ENCODE measurements at places on chromosomes 3 and 15.

DNA sequence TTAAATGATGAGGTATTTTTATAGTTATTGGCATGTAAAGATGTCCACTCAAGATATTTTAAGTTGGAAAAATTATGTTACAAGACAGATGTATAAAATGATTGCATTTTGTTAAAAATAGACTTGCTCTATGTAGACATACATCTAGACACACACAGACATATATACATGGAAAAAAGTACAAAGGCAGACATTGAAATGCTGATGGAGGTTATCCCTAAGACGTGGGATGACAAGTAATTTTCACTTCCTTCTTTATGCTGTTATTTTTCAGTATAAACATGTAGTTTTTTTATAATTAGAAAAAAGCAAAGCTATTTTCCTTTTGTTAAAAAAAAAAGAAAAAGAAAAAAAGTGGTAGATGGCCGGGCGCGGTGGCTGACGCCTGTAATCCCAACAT, 7.2 kb downstream of the HOMER2 start:
- no peak for DNase-seq

- DNase-seq = no peak
These were observed 355.5 kb upstream of the ROPN1 start for GRCh38 chr3:124347418-124347817.

- DNase-seq = no peak
These were observed at the start of gene CLDN18 for GRCh38 chr3:138009476-138010272. Gene CLDN18, plus strand, starts transcription at chr3:138010165. Its CDS starts 61 bp downstream, at chr3:138010226.

DNA sequence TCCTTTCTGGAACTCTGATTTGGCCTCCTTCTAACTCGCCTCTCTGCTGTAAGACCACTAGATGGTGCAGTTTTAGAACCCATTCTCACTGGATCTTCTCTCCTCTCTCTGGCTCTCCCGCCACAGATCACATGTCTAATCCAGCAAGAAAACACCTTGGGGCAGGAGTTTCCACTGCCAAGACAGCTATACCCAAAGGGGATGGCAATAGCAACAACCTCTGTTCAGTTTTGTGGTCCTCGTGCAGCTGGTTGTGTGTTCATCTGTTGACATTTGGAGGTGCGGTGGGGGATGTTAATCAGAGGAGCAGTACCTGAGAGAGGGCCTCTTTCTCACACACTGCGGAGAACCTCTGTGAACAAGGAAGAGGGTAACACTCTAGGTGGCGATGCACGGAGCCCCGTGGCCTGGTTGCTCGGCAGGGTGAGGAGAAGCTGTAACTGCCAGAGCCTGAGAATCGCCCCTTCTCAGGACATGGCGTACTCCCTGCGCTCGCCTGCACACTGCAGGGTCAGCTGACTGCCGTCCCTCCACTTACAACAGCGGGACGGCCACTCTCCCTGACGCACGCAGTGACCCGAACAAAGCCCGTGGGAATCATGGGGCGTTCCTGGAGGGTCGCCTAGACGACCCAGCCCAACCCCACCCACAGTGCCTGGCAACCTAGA, at the start of gene TEX55:
Gene TEX55 (plus strand): TSS at position 666 of the 668 bp plus-strand sequence. CDS start 25 bp downstream, outside the sequence.
- DNase-seq = no peak

DNA sequence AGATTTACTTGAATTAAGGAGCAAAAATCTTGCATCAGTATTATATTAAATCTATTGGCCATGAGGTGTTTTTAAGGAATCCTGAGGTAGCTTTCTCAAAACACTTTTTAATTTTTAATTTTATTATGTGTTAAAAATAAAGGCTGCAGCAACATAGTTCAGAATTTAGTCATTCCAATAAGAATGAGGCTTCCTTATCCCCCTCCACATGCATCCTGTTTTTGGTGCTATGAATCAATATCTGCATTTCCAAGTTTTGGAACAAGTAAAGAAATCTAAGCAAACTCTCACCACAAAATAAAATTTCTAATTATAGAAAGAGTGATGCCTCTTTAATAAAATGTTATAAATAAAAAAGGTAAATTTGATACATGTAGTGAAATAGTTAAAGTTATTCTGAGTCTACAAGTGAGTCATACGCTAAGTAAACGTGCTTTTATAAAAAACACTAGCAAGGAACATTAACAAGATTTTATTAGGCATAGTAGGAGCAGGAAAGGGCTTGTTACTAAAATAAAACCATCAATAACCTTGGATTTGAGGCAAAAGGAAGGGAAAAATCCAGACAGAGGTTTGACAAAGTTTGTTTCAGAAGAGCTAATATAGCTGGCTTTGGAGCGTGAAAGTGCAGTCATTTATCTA, 1218.0 kb downstream of the NSUN3 start:
- DNase-seq = no peak

DNA sequence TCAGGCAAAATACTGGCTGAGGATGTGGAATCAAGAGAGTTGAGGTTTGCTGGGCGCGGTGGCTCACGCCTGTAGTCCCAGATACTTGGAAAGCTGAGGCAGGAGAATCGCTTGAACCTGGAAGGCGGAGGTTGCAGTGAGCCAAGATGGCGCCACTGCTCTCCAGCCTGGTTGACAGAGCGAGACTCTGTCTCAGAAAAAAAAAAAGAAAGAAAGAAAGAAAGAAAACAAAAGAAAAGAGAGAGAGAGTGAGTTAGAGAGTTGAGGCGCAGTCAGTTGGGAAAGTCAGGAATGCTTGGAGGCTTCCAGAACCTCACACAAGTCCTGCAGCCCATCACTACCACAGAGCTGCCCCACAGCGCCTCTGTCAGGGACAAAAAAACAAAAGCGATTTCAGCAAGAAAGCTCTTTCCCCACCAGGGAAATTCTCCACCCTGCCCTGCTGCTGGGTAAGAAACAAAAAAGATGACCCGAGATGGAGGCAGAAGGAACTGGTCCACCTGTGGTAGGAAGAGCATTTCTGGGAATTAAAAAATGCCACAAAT, 13.8 kb downstream of the HDC start:
- no peak for DNase-seq

GRCh38 chr3:48268381-48268935, 27.6 kb downstream of the ZNF589 start:
- peak; percentile 91 for DNase-seq

DNA sequence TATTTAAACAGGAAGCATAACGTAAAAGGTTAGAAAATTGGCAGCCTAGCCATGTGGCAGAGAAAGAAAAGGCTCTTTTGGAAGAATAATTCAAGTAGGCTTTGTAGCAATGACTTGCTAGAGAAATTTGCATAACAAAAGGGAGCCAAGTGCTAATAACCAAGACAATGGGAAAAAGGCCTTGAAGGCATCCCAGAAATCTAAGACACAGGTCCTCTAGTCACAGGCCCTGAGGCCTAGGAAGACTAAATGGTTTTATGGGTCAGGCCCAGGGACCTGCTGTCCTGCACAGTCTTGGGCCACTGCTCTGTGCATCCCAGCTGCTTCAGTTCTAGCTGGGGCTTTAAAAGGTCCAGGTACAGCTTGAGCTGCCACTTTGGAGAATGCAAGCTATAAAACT, 78.5 kb downstream of the FGF7 start:
- no peak for DNase-seq

GRCh38 chr3:121747976-121748375, 1.6 kb downstream of the GOLGB1 start:
- no peak for DNase-seq

DNA sequence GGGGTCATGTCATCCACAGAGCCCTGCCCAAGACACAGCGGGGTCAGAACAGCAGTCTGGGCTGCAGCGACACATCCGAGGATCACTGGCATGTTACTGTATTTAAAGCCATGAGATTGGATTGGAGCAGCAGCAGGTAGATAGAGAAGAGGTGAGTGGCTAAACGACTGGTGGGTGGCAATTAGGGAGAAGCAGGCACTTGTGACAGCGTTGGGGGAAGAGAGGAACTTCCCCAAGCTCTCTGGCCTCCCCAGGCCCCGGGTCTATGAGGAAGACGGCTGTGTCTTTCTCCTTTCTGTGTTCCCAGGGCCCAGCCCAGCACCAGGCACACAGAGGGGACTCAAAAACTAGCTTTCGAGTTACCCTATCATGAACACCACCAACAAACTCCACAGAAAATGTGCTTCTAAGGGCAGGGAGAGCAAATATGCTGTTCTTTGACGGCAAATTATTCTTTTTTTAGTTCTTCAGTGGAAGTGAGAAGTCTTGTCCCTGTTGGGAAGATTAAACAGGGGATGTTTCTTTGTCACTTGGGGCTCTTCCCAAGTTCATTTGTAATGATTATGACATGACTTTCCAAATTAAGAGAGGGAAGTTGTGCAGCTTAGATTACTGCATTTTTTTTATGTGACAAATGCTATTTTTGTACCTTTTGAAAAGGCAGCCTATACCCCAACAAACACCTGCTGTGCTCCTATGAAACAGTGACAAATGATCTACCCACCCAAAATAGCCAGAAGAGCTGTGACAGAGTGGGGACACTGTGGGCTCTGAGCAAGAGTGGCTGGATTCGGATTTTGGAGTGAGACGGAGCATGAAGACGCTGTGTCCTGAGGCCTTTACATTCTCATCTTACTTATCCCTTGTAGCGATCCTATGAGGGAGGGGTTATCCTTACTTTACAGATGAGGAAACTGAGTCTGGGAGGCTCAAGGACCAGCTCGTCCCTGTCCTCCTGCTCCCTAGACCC, 7.2 kb upstream of the SYNM start:
- DNase-seq = no peak
